ENCODE measurements at places on chromosomes 2 and 18.

DNA sequence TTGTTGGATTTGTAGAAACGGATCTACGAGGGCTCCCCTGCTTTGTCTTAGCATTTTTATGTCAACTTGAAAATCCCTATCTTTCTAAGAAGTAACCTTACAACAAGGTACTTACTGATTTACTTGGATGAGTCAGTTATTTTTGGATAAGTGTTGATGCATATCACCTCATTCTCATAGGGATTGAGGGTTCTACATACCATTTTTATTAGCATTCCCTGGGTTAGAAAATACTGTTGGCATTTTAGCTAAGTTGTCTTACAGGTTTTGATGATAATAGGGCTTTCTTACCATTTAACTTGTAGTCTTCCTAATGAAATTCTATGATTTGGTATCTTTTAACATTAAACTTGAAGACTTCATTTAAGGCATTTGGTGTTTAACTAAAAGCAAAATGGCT lies 125.2 kb downstream of the UBE2E3 start:
- no peak for DNase-seq

- DNase-seq: no peak
These were observed 51.7 kb upstream of the OTOF start for GRCh38 chr2:26529406-26530239.

DNA sequence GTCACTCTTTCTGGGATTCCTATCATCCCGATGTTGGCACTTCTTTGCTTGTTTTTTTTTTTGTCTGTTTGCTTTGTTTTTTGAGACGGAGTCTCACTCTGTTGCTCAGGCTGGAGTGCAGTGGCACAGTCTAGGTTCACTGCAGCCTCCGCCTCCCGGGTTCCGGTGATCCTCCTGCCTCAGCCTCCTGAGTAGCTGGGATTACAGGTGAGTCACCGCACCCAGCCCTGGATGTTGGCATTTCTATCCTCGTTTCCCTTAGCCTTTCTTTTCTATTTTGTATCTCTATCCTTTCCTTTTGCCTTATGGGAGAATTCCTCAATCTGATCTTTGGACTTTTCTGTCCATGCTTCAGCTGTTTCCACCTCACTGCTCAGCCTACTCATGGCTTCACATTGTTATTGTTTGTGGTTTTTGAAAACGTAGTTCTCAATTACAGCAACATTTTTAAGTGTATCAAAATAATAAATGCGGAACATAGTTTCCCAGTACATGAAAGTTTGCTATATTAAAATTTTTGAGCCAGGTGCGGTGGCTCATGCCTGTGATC lies 62.1 kb upstream of the ZNF516 start:
- no peak for DNase-seq

- DNase-seq: no peak
These were observed 184.4 kb downstream of the LTBP1 start for GRCh38 chr2:33131111-33131510.

DNA sequence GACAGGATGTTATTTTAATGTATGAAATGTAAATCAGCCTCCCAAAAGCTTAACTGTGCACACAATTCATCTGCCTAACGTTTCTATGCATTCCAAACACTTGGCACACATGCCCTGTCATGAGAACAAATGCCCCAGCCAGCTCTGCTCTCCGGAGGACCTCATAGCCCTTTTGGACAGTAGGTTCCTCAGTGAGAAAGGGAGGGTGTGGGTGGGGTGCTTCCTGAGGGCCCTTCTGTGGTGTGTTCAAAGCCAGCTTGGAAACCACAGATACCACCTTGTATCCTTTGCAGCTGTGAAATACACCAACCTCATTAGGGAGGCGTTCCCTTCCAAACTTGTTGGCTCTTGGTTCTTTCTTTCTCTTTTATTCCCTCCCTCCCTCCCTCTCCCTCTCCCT lies 102.2 kb upstream of the ASB18 start:
- no peak for DNase-seq

DNA sequence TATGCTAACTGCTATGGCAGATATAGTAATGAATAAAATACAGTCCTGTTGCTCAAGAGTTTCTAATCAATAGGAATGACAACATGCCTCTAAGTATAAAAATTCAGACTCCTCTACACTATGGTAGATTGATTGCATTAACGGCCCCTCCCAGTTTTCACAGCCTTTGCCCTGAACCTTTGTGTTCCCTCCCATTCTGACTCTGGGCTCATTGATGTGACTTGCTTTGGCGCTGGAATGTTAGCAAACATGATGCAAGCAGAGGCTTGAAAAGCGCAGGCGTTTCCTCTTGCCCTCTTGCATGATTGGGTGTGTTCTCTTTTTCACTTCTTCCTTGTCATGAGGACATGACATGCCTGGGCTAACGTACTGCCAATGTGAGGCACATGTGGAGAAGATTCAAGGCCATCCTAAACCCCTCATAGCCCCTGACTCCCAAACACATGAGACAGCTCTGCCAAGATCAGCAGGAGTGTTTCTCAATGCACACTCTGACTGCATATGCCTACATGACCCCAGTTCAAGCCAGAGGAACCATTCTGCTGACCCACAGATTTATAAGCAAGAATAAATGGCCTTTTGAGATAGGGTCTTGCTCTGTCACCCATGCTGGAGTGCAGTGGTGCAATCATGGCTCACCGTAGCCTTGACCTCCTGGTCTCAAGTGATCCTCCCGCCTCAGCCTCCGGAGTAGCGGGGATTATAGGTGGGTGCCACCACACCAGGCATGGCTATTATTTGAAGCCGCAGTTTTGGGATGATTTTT lies 49.7 kb upstream of the CD28 start:
- DNase-seq: no peak

DNA sequence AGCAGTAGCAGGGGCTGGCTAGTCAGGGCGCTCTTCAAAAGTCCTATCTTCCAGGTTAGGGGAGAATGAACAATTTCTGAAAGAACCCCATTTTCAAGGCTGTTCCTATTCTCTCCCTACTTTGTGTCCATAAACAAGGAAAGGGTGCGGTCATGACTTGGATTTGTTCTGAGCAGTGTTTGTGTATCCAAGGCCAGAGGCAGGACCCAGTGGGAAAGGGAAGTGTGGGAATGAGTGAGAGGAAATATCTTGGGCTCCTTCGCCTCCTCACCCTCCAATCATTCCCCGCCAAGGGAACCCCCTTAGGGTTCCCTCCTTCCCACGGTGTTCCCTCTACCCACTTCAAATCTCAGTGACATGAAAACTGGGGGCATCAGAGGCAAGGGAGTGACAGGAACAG lies 25.5 kb upstream of the SPTBN1 start:
- no peak for DNase-seq

- DNase-seq: no peak
These were observed 68.1 kb upstream of the BCL2L11 start for GRCh38 chr2:111052621-111053020.

DNA sequence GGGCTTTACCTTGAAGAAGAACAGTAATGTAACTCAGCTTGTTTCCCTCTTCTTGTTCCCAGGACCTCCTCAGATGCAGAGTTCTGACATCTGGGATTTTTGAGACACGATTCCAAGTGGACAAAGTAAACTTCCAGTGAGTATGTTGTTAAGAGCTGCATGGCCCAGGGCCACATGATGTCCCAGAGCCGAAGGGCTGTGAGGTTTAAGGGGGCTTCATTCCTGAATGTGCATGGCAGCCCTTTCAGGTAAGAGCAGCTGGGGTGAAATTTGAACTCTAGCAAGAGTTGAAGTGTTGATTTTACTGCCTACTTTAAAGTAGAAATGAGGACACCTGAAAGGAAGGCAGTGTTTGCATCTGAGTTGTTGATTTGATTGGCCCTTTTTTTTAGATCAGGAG lies 13.3 kb downstream of the CHMP1B start:
- no peak for DNase-seq

- no peak for DNase-seq
These were observed 66.1 kb downstream of the CTNNA2 start for GRCh38 chr2:79578952-79579351.

- no peak for DNase-seq
These were observed 131.4 kb upstream of the HAAO start for GRCh38 chr2:42923580-42924417.

All from activated CD8-positive, alpha-beta memory T cell treated with anti-CD3 and anti-CD28 coated beads, Interleukin-2, amount 50 U/mL, for 4 hours (primary cell).